ENCODE measurements at places on chromosomes 1 and 21.

- DNase-seq = no peak
Measured at GRCh38 chr21:35399002-35399530, 350.0 kb upstream of the RUNX1 start.

GRCh38 chr21:33947451-33948095 is 32.0 kb upstream of the ATP5PO start:
- DNase-seq = no peak

- no peak for DNase-seq
Measured at GRCh38 chr21:29236201-29236600, 62.5 kb upstream of the BACH1 start.

GRCh38 chr1:43241413-43241836 is 28.4 kb upstream of the TMEM125 start:
- DNase-seq = no peak

Measured in NCI-H1694 treated with DMSO at 0.1 percent for 48 hours (cell line).